Nephron progenitor cell (in vitro differentiated cells): ENCODE measurements at places on chromosomes 5 and 9.

DNA sequence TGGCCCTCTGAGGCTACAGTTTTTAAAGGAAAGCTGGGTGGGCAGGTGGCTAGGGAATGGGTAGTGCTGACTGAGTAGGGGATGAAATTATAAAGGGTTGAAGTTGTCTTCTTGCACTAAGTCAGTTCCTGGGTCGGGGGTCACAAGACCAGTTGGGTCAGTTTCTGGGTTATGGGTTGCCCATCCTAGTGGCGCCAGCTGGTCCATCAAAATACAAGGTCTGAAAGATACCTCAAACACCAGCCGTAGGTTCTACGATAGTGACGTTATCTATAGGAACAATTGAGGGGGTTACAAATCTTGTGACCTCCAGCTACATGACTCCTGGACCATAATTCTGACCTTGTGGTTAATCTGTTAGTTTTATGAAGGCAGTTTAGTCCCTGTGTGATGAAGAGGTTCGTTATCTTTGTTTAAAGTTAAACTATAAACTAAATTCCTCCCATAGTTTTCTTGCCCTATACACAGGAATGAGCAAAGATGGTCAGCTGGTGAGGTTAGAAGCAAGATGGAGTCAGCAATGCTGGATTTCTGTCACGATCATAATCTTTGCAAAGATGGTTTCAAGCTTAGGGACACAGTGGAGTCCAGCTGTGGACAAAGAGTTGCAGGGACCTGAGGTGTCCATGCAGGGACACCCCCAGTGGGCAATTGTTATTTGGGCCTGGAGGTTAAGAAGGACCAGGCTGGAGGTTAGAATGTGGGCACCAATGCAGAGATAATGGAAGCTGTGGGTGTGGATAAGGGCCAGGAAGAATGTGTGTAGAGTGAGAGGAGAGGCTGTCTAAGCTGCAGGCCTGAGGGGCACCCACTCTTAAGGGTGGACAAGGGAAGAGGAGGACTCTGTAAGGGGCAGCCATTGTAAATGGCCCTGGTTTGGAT is 14.0 kb upstream of the CREBRF start:
- DNase-seq: no peak

DNA sequence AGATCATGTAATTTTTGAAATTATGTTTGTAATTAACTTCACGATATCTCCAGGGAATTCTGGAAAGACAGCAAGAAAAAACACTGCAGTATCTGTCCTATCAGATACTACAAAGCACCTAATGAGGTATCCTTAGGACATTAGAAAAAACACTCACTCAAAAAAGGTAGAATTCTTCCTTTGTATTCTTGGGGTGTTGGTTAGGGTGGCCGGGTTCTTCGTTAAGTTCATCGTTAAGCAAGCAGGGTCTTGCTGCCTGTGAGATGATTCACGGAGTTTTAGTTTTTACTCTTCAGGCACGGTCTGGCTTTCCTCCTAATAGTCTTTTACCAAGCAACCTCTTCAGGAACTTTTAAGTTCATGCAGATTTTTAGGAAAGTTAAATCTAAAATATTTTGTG is 91.4 kb upstream of the IRX4 start:
- DNase-seq: no peak

- no peak for DNase-seq
Observed at GRCh38 chr9:87393706-87394230, 103.9 kb upstream of the DAPK1 start.

GRCh38 chr5:20537911-20538703 is 550.1 kb upstream of the CDH18 start:
- DNase-seq: no peak

GRCh38 chr9:93776873-93777272 is 178.3 kb downstream of the BARX1 start:
- no peak for DNase-seq

DNA sequence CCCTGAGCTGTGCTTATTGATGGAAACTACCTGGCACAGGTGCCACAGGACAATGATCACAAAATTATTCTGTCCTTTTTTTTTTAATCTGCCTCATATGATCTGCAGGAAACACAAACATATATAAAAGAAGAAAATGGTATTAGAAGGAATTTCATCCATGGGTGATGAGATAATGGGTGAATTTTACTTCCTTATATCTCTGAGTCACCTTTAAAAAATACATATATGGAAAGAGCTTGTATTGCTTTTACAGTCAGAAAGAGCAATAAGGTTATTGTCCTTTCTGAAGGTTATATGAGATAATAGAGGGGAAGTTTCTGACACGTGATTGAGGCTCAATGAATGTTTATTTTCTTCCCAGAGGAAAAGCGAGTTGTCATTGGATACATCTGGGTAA is 31.6 kb downstream of the NEURL1B start:
- DNase-seq: no peak

- no peak for DNase-seq
Observed at GRCh38 chr9:34688329-34689115, 2.6 kb downstream of the CCL19 start.

DNA sequence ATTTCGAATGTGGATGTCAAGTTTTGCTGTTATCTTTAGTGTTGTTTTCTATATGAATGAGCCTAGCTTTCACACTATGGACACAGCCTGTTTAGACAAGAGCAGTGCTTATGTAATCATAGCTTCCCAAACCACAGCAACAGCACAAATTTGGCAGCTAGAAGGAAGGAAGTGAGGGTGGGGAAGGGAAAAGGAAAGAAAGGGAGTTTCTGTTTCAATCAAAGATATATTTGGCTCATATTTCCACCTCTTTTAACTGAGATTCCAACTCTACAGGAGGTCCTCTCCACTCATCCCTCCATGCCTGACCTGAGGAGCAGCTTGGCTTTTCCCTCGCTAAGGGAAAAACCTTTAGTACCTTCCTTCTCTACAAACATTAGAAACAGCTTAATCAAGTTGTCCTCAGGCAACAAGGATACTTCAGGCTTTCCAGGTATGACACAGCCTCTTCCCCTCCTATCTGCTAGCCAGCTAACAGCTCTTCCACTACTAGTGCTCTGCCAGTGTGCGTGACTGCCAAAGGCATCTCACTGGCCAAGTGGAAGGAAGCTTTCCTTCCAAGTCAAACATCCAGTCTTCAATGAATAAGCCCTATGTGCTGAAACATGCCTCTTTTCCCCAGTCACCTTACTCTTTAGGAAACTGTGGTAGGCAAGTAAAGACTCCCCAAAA is 268.6 kb upstream of the PTGER4 start:
- no peak for DNase-seq

- DNase-seq: no peak
Observed at GRCh38 chr9:125884218-125884595, 137.0 kb downstream of the PBX3 start.

DNA sequence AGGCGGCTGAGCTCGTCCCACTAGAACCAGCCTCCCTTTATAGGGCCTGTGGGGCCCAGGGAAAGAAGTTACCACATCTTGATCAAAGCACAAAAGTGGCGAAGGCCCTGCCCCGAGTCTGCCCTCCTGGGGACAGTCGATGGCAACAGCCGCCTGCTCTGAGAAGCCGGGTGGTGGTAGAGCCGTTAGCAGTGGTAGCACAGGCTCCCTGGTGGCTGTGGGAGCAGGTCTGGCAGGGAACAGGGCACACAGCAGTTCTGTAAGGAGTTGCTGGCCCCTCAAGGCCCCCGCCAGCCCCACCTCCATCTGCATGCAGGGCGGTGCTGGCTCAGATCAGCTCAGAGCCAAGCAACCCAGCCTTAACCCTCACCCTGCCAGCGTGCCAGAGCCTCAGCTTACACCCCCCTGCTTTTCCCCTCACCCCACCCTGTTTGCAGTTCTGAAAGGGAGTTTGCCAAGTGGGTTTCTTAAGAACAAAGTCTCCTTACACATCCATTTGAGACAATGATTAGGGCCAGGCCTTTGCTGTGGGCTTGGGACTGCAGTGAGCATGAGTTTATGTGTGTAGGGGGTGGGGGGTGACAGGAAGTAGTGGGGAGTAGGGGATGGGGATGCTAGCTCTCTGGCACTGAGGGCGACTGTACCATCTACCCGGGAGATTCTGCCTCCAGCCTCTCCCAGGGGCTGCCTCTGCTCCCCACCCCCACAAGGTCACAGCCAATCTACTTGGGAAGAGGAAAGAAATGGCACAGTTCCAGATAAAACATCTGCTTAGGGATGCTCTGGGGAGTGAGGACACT is 11.8 kb downstream of the ACSL6 start:
- no peak for DNase-seq

- no peak for DNase-seq
Observed at GRCh38 chr9:81150016-81150625, 539.2 kb downstream of the TLE1 start.

DNA sequence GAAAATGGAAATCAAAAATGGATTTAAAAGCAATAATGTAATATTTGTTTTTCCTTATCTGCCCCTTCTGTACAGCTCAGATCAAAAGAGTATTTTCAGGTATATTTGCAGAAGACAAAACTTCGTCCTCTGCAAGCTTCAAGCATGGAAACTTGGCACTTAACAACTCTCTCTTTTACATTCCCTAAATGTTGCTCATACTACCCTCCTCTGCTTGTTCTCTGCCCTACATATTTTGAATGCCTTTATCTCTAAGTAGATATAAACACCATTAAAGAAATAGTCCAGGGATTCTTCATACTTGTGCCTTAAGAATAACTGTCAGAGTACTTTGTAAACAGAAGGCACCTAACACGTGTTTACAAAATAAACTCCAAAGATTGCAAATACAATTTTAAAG is 19.2 kb upstream of the SMC2 start:
- DNase-seq: no peak

DNA sequence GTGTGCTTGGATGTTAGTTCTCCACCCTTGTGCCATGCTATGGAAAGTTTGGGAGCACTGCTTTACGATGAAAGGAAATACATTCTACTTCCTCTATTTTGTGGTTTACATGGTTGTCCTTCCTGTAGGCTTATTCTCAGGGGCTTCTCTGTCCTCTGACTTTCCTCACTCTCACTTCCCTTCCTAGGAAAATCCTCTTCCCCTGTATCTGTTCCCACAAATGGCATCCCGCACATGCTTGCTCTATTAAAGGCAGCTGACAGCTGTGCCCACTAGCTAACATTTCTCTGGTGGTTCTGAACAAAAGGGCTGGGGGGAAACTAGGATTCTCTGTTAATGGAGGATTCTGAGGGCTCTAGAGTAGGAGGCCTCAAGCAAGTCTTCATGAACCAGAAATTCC is 52.4 kb downstream of the FAM170A start:
- DNase-seq: no peak

DNA sequence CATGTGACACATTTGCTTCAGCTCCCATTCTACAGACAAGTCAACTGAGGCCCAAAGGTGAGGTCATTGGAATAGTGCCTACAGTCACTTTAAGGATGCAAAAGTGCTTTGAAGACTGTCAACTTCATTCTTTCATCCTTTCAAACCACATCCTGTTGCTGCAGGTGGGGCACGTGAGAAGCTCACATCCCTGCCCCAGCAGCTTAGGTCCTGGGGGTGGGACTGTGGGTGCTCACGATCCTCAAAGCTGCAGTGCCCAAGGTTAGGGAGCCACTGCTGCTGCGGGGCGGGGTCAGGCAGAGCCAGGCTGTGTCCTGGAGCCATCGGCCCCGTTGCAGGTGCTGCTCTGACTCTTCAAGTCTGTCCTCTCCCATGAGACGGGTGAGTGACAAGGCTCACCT is 57.9 kb upstream of the IER5L start:
- DNase-seq: no peak

- no peak for DNase-seq
Observed at GRCh38 chr5:74570250-74570649, 70.3 kb downstream of the ENC1 start.

DNA sequence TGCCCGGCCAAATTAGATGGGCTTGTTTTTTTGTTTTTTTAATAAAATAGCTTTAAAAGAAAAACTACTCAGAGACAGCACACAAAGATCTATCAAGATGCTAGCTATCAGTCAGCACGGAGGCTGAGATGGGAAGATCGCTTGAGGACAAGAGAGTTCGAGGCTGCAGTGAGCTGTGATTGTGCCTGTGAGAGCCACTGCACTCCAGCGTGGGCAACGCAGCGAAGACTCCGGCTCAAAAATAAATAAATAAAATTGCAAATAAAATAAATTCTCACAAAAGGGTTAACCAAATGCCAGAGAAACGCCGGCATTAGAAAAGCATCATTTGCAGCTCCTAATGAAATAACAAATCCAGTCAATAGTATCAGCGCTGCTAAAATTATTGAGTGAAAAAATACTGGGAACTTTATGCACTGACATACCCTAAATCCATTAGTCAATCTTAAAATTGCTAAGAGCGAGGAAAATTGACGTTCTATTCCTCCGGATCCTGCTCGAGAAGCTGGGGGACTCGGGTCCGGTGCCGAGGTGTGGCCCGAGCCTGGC is 681 bp downstream of the CPLANE1 start:
- DNase-seq: no peak

GRCh38 chr9:127282611-127283010 is 18.0 kb downstream of the GARNL3 start:
- DNase-seq: no peak

- DNase-seq: no peak
Observed at GRCh38 chr9:33248606-33249005, 8.6 kb downstream of the SPINK4 start.

- no peak for DNase-seq
Observed at GRCh38 chr9:676780-677438, 164.6 kb upstream of the DMRT1 start.

DNA sequence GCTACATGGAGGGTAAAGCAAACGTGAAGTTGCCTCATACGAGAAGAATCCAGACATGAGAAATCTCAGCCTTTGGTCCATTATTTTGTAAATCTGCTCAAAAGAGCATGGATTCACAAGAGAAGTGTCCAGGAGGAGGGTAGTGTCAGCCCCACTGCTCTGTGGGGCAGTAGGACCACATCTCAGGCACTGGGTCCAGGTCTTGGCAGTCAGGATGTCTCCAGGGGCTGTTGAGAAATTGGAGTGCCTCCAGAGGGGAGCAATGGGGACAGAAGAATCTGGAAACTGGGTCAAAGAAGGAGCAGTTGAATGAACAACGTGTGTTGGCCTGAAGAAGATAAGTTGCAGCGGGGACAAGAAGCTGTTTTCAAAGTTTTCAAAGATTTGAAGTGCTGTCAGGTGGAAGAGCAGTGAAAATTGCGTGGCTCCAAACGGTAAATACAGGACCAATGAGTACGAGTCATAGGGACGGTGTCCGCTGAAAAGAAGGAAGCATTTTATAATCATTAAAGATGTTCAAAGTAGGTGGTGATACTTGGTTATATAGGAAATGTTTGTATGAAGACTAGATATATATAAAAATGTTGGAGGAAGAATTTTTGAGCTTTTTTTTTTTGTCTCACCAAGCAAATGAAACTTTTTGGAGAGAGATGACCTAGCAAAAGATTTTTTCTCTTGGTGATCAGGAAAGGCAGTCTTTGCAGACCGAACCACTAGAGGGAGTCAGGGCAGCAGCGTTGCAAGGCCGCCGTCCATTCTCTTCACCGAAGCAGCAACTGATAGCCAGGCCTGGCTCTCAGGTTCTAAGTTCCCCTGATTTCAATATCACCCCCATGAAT is 57.1 kb upstream of the ZBED3 start:
- peak; percentile 68 for DNase-seq
